ENCODE measurements at places on chromosomes 1 and 21. TPM values are rescaled to one million over a fixed set of nuclear protein-coding genes. Genes with fewer than 3 reads are reported as not detected.

DNA sequence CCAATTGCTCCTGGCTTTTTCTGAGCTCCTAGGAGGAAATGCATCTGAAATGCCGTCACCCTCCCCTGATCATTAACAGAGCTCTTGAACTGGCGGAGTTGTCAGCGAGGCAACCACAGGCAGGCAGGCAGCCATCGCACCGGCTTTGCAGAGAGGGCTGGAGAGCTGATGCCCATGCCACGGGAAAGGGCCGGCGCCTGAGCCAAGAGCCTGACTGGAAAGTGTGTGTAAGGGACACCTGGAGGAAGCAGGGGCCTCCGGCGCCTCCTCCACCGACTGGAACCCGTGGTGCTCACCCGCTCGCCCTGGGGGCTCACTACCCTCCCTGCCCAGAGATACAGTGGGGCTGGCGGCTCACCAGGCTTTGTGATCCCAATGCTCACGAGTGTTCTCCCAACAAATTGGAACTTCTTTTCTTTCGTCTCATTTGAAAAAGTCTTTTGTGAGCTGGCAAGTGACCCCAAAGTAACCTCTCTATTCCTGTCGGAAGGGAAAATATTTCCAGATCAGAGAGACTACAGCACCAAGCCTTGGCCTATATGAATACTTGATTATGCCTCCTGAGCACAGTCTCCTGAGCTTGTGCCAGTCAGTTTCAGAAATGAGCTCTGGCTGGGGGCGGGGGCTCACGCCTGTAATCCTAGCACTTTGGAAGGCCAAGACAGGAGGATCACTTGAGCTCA, 97.7 kb upstream of the SLC25A33 start:
- DNase-seq, result no peak

DNA sequence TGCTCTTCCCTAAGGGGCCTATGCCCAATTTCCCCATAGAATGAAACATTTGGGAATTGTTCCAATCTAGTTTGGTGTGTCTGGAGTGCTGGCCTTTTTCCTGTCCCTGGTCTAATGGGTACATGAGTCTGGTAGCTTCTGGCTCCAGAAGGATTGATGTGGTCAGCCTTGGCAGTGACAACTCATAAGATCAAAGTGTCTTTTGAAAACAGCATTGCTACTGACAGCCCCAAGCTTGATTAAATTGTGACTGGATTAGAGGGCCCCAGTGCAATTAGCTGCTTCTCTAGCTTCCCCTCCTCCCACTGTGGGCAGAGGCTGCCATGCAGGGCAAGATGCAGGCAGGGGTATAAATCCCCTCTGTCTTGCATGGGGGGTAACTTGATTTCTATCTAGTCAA, 130.9 kb downstream of the UCK2 start:
- DNase-seq, result no peak

SAMD13 gene
- 0.56 TPM for total RNA-seq

DNA sequence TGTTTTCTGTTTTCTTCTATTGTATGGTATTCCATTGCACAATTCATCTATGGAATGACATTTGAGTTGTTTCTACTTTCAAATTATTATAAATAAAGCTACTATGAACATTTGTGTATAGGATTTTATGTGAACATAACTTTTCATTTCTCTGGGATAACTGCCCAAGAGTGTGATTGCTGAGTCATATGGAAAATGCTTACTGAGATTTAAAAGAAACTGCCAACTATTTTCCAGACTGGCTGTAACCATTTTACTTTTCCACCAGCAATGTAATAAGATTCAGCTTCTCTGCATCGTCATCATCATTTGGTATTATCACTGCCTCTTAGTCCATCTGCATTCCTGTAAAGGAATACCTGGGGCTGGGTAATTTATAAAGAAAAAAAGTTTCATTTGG, 779.6 kb upstream of the PRMT6 start:
- DNase-seq, result no peak

DNA sequence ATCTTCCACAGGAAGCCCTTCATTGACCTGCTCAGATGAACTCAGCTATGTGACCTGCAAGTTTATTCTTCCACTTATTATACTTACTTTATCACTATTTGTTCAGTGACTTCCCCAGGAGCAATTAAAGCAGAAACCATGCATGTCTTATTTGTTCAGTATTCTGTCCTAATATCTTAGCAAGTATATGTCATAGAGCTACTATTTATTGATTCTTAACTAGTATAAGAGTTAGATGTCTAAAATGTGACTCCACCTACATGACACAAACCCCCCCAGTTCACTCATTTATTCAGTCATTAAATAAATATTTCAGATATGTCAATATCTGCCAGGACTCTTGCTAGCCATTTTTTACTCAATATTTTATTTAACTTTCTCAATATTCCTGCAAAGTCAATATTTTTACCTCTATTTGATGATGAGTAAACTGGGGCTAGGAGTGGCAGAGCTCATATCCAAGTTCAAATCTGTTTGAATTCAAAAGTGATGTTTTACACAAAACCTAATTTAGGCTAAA, 469.0 kb upstream of the USP24 start:
- DNase-seq, result no peak

DNA sequence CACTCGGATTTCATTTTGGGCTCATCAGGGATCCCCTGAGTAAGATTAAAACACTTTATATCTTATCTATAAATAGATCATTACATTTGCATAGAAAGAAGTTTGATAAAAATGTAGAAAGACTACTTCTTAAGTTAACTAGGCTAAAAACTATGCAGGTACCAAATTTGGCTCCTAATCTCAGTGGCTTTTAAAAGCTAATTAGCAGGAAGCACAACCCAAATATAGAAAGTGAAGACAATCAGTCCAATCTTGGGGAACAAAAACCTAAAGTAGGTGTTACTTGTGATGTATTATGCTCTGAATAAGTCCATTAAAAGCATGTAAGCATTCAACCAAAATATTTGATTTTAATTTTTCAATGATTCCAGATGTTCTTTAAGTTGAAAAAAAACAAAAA, 35.4 kb downstream of the SMYD3 start:
- no peak for DNase-seq

LCE1F gene
- not detected for total RNA-seq

- DNase-seq, result no peak
Observed at GRCh38 chr1:91498498-91499245, 2.0 kb upstream of the CDC7 start.

DNA sequence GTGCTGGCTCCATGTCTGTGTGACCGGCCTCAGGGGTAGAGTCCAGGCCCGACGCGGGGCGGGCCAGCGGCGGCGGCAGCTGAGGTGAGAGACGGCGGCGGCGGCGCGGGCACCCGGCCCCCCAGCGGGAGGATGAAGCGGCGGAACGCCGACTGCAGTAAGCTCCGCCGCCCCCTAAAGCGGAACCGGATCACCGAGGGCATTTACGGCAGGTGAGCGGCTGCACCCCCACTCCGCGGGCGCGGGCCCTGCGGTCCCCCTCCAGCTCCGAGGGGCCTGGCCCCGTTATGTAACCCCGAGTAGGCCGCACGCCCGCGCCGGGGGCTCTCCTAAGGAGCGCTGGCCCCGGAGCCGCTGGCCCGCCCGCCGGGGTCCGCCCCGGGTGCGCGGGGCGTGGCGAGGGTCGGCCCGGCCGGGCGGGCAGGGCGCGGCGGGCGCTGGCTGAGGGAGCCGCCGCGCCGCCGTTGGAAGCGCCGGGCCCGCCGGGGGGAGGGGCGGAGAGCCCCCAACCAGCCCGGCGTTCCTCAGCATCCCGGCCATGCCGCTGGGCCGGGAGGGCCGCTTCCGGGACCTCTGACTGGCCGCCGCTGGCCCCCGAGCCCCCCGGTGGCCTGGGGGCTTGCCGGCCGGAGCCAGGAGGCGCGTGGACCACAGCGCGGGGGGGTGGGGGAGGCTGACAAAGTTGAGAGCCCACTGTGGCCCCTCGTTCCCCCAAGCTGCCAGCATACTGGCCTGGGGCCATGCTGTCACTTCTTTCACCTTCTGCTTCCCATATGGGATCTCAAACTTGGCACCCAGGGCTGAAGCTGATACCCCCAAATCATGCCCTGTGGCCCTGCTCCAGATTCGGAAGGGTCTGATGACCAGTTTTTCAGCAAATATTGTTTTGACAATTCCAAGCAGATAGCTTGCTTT, 527 bp downstream of the MACO1 start:
- DNase-seq, result no peak

GRCh38 chr21:29857150-29857549, 82.6 kb downstream of the GRIK1 start:
- no peak for DNase-seq

HAX1 gene
- 146 TPM for total RNA-seq

GRCh38 chr21:44984792-44985440, 45.1 kb downstream of the SLX9 start:
- DNase-seq, result no peak

- DNase-seq, result no peak
Observed at GRCh38 chr1:151829352-151830046, 2.1 kb downstream of the RORC start.

DNA sequence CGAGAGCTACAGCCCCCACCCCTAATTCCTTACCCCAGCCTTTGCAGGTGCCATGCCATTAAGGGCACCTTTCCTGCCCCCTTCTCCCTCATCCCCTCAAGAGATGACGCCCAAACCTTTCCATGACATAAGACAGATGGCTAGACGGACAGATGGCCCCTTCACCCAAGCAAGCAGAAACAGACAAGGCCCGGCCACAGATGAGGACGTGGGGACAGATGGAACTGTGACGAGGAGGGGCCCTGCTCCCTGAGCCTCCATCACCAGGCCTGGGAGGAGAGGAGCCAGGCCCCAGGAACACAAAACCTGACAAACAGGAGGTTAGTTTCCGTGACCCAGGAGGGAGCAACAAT, 24.7 kb upstream of the PEF1 start:
- no peak for DNase-seq

DNA sequence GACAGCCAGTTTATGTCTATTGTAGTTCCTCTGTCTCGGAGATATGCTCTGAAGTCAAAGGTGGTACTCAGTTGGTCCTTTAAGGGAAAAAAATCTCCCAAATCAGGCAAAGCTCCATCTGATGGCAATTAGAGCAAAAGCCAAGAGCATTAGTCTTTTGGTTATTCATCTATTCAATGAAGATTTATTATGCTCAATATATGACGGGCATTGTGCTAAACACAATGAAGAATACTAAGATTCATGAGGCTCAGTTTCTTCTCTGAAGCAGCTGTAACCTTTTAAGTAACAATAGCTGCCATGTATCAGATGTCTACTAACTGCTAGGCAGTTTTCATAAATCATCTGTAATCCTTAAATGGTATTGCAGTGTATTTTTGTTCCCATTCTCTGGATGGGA, 47.6 kb upstream of the MROH9 start:
- no peak for DNase-seq

GRCh38 chr1:8765198-8765597, 52.2 kb downstream of the RERE start:
- DNase-seq, result no peak

HLX gene
- 4.3 TPM for total RNA-seq

PTPN22 gene
- 0.28 TPM for total RNA-seq

DNA sequence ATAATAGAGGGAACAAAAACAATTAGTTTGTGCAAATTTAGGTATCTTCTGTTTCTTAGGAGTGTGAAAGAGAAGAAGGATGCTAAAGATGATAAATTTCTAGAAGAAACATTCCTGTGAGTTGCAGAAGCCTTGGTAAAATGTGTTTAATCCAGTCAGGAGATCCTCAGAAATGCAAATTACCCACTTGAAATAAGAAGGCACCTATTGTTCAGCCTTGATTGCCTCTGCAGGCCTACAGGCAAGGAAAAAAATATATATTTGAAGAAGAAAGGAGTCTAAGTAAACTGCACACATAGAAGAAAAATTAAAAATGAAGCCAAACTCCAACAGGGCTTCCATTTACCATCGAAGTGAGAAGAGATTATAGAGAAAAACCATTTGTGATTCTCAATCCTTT, 51.0 kb upstream of the LHX8 start:
- DNase-seq, result no peak

- DNase-seq, result no peak
Observed at GRCh38 chr1:229950908-229951307, 116.1 kb upstream of the GALNT2 start.

GRCh38 chr1:87150143-87150542, 178.5 kb upstream of the LMO4 start:
- no peak for DNase-seq

- no peak for DNase-seq
Observed at GRCh38 chr1:205066141-205066818, 18.0 kb downstream of the TMEM81 start.

DNA sequence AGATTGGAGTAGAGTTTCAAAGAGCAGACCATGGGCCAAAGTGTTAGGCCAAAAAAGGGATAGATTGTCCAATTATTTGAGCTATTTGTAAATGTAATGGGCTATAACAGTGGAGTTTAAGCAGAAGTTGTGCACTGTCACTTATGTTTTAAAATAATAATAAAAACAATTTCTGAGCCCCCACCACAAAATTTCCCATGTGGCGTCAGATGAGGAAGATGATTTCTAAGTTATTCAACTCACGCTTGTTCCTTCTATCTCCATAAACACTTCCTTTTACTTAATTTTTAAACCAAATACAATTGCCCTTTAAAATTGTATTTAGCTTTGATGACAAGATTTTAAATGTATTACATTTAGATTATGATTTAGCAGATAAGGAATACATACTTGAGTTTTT, 330.0 kb downstream of the PTPRC start:
- DNase-seq, result no peak

GRCh38 chr1:21914880-21915640, 22.1 kb downstream of the HSPG2 start:
- DNase-seq, result no peak

GRCh38 chr1:19209439-19209989, 552 bp downstream of the UBR4 start:
- DNase-seq, result peak; percentile 61

DNA sequence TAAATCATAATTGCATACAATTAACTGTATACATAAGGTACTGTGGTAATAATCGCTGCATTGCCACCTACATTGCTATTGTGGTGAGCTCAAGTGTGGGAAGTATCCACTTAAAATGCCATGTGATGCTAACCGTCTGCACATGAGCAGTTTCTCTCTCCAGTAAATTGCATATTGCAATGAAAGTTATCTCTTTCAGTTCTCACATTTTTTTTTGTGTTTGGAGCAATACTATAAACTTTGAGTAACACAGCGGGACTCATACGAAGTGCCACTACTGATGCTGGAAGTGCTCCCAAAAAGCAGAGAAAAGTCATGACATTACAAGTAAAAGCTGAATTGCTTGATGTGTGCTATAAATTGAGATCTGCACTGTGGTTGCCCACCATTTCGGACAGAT, 38.5 kb downstream of the DISC1 start:
- DNase-seq, result no peak

DNA sequence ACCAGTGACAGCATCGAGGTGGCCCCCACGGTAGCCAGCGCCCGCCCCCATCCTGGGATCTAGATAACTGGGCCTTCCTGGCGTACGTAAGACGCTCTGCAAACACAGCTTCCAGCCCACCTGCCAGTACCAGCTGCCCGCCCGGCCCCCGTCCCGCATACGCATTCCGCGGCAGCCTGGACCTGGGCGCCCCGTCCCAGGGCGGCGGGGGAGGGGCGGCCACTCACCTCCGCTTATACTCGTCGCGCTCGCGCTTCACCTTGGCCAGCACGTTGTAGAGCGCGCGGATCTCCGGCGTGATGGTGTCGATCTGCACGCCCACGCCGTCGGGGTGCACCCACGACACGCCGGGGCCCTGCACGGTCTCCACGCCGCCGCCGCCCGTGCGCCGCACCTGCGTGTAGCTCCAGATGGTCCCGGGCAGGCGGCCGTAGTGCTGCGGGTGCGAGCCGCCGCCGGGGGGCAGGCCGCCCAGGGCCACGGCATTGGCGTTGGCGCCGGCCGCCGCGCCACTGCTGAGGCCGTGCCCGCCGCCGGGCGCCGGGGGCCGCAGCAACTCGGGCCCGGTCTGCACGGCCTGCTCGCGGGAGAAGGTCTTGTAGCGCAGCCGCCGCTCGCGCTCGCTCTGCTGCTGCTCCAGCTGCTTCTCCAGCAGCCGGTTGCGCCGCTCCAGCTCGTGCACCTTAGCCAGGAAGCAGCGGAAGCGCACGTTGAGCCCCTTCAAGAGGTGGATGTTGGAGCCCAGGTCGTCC, 859 bp downstream of the IFFO2 start:
- DNase-seq, result no peak
